Heart right ventricle (tissue), 16 donors: ENCODE measurements at places on chromosomes 4 and X. TPM values are rescaled to one million over a fixed set of nuclear protein-coding genes. Genes with fewer than 3 reads are reported as not detected.
A peak's percentile ranks its signal among the peaks of the same experiment; 100 is the strongest.

Gene TNIP3
- total RNA-seq = 0.49 TPM

Gene KLHL4
- 1.3 TPM for total RNA-seq

Gene ARSJ
- 1.4 TPM for total RNA-seq

Gene FUNDC1
- 26.6 TPM for total RNA-seq

DNA sequence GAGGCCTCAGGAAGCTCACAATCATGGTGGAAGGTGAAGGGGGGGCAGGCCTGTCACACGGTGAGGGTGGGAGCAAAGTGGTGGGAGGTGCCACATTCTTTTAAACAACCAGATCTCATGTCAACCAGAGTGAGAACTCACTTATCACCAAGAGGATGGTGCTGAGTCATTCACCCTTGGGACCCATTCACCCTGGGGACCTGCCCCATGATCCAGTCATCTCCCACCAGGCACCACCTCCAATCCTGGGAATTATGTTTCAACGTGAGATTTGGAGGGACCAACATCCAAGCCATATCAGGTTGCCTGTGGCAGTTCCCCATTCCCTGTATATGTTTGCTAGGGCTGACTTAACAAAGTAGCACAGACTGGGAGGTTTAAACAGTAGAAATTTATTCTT is 318.4 kb upstream of the CLNK start:
- no peaks in the 10 kb centered on the region for H3K4me1 ChIP-seq
- H3K27me3 ChIP-seq = no peaks in the 10 kb centered on the region
- no peaks in the 10 kb centered on the region for H3K36me3 ChIP-seq
- DNase-seq = no peak

DNA sequence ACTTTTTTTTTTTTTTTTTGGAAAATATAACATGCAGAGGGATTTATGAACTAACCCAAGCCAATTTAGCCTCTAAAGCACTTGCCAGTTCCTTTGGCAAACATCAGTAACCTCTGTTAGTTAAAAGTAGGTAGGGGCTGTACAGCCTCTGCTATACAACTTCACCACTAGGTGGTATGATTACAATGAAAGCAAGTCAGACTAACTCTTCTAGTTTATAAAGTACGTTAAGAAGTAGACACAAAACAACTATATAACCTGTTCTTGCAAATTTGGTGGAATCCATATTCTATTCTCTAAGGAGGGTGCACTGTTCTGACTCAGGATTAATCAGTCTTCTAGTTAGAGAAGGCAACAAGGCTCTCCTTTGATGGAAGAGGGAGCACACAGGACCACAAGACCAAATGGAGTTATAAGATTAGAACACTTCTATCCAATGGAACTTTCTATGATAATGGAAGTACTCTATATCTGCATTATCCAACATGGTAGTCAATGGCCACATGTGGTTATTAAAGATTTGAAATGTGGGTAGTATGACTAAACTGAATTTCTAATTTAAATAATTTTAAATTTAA is 12.8 kb downstream of the AIMP1 start:
- no peak overlapping the region for H3K27ac ChIP-seq
- H3K4me3 ChIP-seq = no peak overlapping the region
- H3K4me1 ChIP-seq = no peaks in the 10 kb centered on the region
- H3K27me3 ChIP-seq = no peaks in the 10 kb centered on the region
- DNase-seq = no peak

DNA sequence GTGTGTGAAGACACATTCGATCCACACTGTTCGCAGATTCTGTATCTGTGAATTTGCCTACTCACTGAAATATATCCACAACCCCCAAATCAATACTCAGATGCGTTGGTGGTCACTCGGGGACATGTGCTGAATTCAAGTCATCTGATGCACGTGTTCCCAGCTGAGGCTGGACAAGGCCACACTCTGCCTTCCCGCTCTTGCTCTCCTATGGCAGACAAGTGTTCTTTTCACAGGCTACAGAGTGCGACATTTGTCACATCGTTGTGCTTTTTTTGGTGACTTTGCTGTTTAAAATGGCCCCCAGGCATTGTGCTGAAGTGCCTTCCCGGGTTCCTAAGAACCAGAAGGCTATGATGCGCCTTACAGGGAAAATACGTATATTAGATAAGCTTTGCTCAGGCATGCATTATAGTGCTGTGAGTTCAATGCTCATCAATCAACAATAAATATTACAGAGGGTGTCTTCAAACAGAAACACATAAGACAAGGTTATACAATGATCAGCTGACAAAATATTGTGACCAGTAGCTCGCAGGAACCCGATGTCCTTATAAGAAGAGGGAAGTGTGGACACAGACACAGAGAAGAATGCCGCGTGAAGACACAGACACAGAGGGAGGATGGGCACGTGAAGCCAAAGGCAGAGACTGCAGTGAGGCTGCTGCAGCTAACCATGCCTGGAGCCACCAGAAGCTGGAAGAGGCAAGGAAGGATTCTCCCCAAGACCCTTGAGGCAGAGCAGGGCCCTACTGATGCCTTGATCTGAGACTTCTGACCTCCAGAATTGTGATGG is 42.0 kb downstream of the IRF2 start:
- H3K27ac ChIP-seq = no peak overlapping the region
- no peak overlapping the region for H3K4me3 ChIP-seq
- DNase-seq = no peak

DNA sequence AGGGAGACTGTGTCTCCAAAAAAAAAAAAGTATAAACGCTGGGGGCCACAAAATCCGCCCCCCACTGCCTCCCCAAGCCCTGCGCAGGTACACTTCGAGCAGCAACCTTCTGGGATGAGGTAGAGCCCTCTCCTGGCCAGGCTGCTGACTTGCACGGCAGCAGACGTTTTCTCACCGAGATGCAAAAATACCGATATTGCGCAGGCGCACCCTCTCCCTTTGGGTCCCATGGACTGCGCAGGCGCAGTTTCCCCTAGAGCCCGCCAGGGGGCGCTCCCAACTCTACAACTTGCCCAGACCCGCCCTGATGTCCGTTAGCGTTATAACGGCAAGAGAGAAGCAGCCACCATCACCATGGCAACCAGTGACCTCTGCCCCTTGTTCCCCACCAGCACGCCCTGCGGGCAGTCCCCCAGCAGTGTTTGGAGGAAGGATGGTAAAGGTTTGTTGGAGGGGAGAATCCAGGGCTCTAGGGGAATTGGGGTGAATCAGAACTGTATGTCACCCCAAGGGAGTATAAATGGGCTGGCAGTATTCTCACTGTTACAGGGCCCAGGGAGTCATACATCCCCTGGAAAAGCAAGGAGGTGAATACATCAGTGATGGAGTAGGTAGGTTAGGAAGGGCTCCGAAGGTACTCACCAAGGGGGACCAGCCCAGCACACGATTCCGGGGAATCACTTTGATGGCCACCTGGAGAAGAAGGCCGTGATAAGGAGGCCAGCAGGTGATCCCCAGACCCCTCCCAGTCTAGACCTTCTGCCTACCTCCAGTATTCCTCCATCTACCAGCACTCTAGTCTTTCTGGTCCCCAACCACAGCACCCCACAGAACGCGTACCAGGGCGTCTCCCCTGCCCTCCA is 1.5 kb downstream of the PIM2 start:
- peaks cover 13% of the 10 kb centered on the region for H3K4me1 ChIP-seq
- DNase-seq = peak; percentile 86
- H3K4me3 ChIP-seq = no peak overlapping the region
- H3K36me3 ChIP-seq = peaks cover 4% of the 10 kb centered on the region
- H3K27me3 ChIP-seq = no peaks in the 10 kb centered on the region

DNA sequence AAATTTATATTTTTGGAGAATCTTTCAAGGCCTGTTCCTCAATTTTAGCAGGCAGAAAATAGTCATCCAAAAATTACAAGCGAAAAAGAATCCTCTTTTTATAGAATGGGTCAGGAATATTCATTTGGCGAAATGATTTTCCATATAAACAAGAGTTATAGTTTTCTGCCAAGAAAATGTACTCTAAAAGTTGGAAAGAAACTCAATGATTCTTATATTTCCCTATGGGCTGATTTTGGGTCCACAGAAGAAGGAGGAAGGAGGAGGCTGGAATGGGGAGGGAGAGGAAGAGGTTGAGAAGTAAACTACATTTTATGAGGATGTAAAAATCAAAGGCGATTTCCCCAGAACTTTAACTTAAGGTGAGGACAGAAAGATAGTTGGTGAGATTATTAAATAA is 159.3 kb downstream of the DCAF12L1 start:
- no peaks in the 10 kb centered on the region for H3K27me3 ChIP-seq
- H3K27ac ChIP-seq = no peak overlapping the region
- DNase-seq = no peak
- no peaks in the 10 kb centered on the region for H3K4me1 ChIP-seq
- no peak overlapping the region for H3K4me3 ChIP-seq
- H3K36me3 ChIP-seq = no peaks in the 10 kb centered on the region

GRCh38 chr4:20418861-20419451 is 167.3 kb downstream of the SLIT2 start:
- DNase-seq = no peak
- H3K27ac ChIP-seq = no peak overlapping the region
- no peaks in the 10 kb centered on the region for H3K4me1 ChIP-seq
- no peaks in the 10 kb centered on the region for H3K36me3 ChIP-seq
- H3K27me3 ChIP-seq = no peaks in the 10 kb centered on the region

GRCh38 chrX:79325263-79325958 is 41.7 kb downstream of the ITM2A start:
- H3K4me3 ChIP-seq = no peak overlapping the region
- no peaks in the 10 kb centered on the region for H3K27me3 ChIP-seq
- no peaks in the 10 kb centered on the region for H3K36me3 ChIP-seq
- no peak for DNase-seq
